Aorta (tissue), 5 donors: ENCODE measurements at places on chromosomes 2 and 18. TPM values are rescaled to one million over a fixed set of nuclear protein-coding genes. Genes with fewer than 3 reads are reported as not detected.

- DNase-seq, result no peak
Measured at GRCh38 chr2:219442256-219443015, 7.8 kb downstream of the SPEG start.

GRCh38 chr2:171469176-171469575 lies 35.1 kb downstream of the DCAF17 start:
- DNase-seq, result no peak

- DNase-seq, result no peak
Measured at GRCh38 chr2:119481501-119482455, 42.5 kb downstream of the SCTR start.

- no peak for DNase-seq
Measured at GRCh38 chr18:41532344-41533086, 422.5 kb upstream of the PIK3C3 start.

The C2orf78 gene
- not detected for total RNA-seq

The MDH1 gene
- 94.8 TPM for total RNA-seq

The SERPINB3 gene
- not detected for total RNA-seq

The SKA1 gene
- 0.42 TPM for total RNA-seq

The XIRP2 gene
- 0.19 TPM for total RNA-seq
